ENCODE measurements at places on chromosomes 12 and 14.

DNA sequence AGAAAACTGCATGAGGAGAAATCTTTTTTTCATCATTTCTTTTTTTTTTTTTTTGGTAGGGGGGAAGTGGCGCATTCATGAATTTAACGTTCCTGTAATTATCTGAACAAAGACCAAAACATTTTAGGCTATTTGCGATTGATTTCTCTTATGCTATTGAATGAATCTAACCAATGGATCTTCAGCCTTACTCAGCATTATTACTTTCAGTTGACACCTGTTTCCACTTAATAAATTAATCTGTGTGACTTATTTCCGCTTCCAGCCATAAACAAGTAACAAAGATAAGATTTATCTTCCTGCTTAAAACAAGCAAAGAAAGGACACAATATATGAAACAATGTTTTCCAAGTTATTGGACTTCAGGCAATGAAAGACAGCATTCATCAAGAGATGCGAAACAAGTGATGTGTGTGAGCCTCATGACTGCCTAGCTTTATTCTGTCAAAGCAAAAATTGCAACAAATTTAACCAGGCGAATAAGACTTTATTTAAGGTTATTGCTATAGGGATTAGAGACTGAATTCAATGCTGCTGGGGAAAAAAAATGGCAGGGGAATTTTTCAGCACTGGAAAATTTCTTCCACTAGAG lies 1026.9 kb downstream of the LRFN5 start:
- no peak for DNase-seq

GRCh38 chr12:56097738-56098137 lies 6.6 kb upstream of the PA2G4 start:
- no peak for DNase-seq

DNA sequence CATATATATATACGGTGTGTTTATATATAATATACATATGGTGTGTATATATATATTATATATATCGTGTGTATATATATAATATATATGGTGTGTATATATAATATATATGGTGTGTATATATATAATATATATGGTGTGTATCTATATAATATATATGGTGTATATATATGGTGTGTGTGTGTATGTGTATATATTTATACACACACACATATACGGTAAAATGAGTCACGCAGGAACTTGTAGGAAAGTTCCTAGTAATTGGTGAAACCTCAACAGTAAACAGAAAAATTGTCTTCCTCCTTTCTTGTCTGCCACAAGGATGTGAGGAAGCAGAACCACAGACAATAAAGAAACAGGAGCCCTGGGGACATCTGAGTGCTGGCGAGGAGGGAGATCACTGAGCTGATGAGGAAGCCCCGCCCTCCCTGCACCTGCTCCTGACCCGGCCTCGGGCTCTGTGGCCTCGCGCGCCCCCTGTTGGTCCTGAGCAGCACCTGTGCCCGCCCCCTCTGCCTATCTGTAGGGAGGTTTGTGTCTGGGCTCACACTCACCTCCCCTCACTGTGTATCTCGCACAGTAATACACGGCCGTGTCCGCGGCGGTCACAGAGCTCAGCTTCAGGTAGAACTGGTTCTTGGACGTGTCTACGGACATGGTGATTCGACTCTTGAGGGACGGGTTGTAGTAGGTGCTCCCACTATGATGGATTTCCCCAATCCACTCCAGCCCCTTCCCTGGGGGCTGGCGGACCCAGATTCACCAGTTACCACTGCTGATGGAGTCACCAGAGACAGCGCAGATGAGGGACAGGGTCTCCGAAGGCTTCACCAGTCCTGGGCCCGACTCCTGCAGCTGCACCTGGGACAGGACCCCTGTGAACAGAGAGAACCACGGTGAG lies 1079.4 kb downstream of the TMEM121 start:
- DNase-seq = no peak

DNA sequence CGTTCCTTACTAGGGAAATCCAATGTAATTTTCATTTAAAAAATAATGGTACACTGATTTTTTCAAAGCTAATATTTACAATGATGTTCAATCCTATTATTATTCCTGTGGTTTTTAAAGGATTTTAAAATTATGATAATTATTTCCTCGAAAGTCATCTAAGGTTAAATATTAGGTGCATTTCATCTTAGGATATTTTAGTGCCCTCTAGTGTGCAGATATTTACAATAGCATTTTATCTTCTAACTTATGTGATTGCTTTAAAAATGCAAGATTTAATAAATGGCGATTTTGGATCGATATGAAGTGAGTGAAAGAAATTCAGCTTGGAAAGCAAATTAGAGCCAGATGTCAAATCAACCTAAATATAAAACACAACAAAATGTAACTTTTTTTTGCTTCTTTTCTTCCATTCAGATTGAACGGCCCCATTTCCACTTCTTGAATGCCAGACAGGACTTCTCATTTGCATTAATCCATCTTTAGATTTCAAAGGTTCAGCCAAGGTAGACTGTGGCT lies 293.5 kb downstream of the SLC6A15 start:
- no peak for DNase-seq

GRCh38 chr12:3034067-3034750 lies 43.0 kb upstream of the TSPAN9 start:
- DNase-seq = peak; percentile 58

GRCh38 chr12:57104292-57104910 lies 6.8 kb downstream of the STAT6 start:
- no peak for DNase-seq
